ENCODE measurements at places on chromosomes 3 and 15.

- no peak for DNase-seq
These were observed 45.6 kb downstream of the DLEC1 start for GRCh38 chr3:38084334-38085310.

GRCh38 chr3:14768881-14769280 lies 49.9 kb upstream of the FGD5 start:
- DNase-seq = no peak

DNA sequence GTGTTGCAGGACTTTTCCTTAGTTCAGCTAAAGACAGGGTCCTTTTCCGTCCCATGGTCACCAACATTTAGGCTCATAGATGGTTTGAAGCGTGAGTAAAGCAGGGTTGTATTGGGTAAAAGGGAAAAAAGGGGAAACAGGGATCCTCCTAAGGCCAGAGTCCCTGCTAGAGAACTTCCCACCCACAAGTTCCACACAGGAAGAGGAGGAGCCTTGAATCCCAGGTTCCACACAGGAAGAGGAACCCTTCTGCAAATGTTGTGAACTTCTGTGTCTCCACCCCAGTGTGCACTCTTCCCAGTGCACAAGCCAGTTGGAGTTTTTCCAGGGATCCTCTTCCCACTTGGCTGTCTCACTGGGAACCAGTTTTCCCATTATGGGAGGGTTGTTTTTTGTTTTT lies 27.6 kb upstream of the ATP8B4 start:
- no peak for DNase-seq

DNA sequence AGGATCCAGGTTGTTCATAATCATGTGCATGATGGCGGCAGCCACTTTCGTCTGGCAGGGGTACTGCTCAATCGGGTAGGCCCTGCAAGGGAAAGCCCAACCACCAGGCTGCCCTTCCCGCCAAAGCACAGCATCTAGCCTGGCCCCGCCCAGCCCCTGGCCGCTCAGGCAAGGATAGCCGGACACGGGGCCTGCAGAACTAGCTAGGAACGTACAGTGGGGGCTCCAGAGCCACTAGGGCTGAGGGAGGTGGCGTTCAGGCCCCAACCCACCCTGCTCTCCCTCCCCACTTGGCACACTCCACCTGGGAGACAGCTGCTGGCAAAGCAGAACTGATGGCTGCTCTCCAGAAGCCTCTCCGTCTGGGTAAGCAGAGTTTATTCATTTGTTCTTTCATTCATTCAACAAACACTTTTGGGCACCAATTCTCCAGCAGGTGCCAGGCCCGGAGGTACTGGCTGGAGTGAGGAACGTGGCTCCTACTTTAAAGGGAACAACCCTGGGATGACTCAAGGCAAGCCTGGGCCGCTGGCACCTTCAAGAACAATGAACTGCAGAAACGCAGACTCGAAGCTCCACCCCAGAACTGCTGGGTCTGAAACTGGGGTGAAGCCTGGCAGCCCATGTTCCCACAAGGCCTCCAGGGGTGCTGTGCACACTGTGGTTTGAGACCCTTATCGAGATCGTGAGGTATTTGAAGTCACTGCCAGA lies 7.8 kb downstream of the UROC1 start:
- no peak for DNase-seq

DNA sequence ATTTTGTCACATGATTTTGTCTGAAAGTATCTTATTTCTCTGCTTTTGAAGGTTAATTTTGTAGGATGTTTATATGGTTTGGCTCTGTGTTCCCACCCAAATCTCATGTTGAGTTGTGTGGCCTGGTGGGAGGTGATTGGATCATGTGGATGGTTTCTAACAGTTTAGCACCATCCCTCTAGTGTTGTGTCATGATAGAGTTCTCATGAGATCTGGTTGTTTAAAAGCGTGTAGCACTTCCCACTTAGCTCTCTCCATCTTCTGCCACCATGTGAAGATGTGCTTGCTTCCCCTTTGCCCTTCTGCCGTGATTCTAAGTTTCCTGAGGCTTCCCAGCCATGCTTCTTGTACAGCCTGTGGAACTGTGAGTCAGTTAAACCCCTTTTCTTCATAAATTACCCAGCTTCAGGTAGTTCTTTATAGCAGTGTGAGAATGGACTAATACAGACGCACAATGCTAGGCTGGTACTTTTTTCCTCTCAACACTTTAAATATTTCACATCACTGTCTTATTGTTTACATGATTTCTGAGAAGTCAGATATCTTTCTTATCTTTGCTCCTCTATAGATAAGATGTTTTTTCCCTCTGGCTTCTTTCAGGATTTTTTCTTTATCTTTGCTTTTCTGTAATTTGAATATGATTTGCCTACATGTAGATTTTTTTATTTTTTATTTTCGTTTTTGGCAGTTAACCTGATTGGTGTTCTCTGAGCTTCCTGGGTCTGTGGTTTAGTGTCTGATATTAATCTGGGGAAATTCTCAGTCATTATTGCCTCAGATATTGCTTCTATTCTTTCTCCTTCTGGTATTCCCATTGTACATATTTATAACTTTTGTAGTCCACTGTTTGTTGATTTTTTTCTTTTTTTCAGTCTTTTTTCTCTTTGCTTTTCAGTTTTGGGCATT lies 22.2 kb downstream of the BTD start:
- no peak for DNase-seq

GRCh38 chr3:29635888-29636287 lies 355.0 kb downstream of the RBMS3 start:
- no peak for DNase-seq

Data from stimulated activated CD4-positive, alpha-beta T cell treated with anti-CD3 and anti-CD28 coated beads, Interleukin-12 subunit alpha, Interleukin-12 subunit beta, amount 100 ng/mL, for 4 hours (primary cell).